ENCODE measurements at places on chromosomes 5 and 9.
A peak's percentile ranks its signal among the peaks of the same experiment; 100 is the strongest.

- DNase-seq: no peak
Observed at GRCh38 chr9:136137321-136138265, 18.9 kb upstream of the TMEM250 start.

- no peak for DNase-seq
Observed at GRCh38 chr5:176731506-176732160, 78.7 kb upstream of the UNC5A start.

- no peak for DNase-seq
Observed at GRCh38 chr5:105695941-105696340, 1974.8 kb downstream of the EFNA5 start.

DNA sequence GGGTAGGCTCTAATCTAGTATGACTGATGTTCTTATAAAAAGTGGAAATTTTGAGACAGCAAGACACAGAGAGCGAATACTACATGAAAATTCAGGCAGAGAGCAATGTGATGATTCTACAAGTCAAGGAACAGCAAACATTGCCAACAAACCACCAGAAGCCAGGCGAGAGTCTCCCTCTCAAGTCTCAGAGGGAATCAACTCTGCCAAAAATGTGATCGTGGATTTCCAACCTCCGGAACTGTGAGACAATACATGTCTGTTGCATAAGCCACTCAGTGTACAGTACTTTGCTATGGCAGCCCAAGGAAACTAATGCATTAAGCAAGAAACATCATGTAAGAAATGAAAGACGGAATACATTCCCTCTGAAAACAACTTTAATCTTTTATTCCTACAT lies 52.1 kb upstream of the CCNG1 start:
- peak; percentile 53 for DNase-seq

GRCh38 chr9:137396227-137396626 lies 26.7 kb downstream of the EXD3 start:
- peak; percentile 83 for DNase-seq

DNA sequence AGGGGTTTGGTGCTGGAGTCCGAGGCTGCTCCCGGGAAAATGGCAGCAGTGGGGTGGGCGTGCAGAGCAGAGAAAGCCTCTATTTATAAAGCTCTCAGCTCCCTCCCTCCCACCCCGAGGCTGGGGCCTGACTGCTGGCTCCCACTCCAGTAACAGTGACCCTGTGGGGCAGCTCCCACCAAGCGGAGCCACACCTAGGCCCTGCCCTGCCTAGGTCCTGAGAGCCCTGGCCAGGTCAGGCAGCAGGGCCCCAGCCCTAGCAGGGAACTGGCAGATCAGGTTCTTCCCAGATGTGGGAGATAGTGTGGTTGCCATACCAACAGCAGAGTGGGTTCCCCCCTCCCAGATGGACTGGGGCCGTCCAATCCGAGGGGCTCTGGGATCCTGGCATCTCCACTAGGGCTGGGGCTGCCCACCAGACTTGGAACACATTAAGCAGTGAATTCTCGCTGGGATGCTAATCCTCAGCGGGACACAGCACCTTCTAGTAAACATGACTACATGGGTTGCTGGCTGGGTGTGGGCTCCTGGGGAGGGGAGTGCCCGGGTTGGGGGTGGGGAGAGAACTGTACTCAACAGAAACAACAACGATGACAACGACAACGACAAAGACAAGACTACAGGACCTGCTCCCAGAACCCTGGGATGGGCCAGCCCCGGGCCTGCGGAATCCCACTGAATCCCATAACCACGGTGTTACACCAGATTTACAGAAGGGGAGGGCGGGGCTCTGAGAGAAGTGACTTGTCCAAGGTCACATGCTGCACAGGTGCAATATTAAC lies 1.5 kb downstream of the SH3GLB2 start:
- peak; percentile 20 for DNase-seq

DNA sequence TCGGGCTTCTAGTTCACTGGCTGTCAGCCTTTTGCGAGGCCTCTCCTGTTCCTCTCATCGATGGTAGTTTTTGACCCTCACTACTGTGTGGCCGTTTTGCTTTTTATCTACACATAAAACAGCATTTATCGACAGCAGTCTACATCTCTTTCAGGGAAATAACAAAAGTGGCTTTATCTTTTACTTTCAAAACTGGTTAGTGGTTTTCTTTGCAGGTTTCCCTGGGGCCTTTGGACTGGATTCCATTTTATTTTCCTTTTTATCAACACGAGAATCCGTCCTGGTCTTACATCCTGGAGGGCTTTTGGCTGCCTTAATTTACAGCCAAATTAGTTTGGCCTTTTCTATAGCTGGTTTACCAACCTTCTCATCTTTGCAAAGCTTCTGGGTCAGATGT lies 793 bp upstream of the PKD2L2 start:
- DNase-seq: no peak

DNA sequence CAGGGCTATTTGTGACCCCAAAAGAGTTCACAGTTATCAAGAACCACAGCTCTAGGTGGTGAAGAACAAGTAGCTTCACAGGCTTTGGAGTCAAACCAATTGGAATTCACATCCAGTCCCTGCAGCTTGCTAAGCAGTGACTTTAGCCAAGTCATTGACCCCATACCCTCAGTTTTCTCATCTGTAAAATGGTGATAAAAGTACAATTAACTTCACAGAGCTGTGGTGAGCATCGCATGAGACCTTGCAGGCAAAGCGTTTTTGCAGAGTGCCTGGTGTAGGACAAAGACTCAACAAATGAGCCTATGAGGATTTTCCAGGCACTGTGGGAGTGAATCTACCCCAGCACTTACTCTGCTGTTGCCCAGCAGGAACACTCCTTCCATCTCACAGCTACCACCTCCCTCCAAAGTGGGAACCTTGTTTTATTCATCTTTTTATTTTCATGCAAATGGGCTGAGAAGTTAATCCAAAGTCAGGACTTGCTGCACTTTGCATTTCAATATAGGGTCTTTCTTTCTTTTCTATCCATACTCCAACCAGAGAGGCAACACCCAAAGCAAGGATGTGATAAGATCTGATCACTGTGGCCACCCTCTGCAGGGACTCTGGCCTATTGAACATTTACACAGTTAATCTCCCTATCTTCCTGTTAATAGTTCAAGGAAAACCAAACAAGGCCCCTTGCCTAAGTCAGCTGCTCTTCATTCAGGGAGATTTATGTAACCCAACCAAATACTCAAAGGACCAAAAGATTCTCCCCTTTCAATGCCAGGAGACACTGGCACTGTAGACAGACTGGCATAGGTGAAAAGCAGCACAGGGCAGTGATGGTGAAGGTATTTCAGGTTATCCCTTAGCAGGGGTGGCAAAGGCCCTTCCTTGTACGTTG lies 41.9 kb downstream of the ABCA1 start:
- no peak for DNase-seq

Data from fibroblast of lung (primary cell).